Nucleus accumbens (tissue), 56 donors: ENCODE measurements at places on chromosomes 1 and 21.

GRCh38 chr21:36291509-36291908 is 28.5 kb upstream of the MORC3 start:
- no peak for DNase-seq

DNA sequence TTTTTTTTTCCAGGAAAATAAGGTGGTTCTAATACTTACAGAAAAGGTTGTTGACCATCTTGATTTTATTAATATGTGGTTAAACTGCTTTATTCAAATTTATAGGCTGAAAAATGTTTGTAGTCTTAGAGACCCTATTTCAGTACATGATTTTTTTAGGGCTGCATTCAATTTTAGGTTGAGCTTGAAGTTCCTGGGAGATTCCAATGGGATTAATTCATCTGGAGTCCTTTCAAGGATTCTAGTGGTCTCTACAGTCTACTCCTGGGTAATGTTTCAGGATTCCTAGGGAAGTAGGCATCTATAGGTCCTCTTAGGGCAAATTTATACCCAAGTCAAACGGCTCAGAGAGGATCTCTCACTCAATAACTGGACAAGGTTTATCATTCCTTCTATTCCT is 126.7 kb downstream of the HMCN1 start:
- DNase-seq = no peak

GRCh38 chr21:45279446-45280177 is 8.1 kb downstream of the POFUT2 start:
- no peak for DNase-seq

DNA sequence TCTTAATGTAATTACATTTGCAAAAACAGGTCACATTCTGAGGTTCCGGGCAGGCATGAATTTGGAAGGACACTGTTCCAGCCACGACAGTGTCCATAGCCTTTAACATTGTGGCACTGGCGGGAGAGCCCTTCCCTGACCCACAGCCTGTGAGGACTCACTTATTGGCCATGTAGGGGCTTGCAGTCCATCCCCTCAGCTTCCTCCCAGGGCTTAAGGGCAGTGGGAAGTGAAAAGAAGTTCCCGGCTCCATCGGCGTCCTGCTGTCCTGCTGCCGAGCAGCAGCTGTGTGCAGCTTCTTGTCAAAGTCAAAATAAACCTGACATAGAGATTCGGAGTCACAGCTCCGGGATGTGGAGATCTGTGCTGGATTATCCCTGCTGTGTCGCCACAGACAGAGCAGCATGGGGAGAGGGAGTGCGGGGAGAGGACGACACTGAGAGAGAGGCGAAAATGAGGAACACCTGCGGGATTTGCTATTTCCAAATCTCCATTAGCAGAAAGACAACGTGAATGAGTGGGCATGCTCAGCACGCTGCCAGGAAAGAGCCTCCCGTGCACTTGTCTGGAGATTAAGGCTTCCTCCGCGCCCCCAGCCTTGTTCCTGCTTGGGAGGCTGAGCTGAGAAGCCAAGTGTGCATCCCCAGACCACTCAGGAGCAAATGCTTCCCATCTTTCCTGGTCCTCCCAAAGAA is 260.3 kb downstream of the ASTN1 start:
- DNase-seq = no peak

DNA sequence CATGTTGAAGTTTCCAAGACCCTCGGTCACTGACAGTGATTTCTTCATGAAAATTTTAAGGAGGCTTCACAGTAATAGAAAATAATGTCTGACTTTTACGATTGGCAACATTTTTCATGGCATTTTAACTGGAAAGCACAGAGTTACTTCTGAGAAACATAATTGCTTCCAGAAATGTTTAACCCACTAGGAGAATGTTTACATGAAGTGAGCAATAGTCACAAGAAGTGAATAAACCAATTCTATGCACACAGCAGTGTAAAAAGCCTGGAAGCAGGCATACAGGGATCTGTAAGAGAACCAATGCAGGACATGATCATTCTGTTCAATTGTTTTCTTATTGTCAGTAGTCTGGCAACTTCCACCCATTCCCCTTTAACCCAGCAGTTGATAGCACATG is 316.2 kb upstream of the CXADR start:
- DNase-seq = no peak

GRCh38 chr1:212668477-212668876 is 31.2 kb downstream of the BATF3 start:
- no peak for DNase-seq
